ENCODE measurements at places on chromosomes 6 and 20. TPM values are rescaled to one million over a fixed set of nuclear protein-coding genes. Genes with fewer than 3 reads are reported as not detected.

The TREML1 gene
- total RNA-seq, result not detected

The HLA-G gene
- total RNA-seq, result 1.2 TPM

GRCh38 chr6:99603421-99604165, 3.0 kb upstream of the PRDM13 start:
- H3K4me1 ChIP-seq, result peaks cover 19% of the 10 kb centered on the region
- H3K27ac ChIP-seq, result peak overlapping the region; percentile 11
- H3K4me3 ChIP-seq, result peak overlapping the region; percentile 39
- peaks cover 87% of the 10 kb centered on the region for H3K27me3 ChIP-seq
- DNase-seq, result peak; percentile 71

DNA sequence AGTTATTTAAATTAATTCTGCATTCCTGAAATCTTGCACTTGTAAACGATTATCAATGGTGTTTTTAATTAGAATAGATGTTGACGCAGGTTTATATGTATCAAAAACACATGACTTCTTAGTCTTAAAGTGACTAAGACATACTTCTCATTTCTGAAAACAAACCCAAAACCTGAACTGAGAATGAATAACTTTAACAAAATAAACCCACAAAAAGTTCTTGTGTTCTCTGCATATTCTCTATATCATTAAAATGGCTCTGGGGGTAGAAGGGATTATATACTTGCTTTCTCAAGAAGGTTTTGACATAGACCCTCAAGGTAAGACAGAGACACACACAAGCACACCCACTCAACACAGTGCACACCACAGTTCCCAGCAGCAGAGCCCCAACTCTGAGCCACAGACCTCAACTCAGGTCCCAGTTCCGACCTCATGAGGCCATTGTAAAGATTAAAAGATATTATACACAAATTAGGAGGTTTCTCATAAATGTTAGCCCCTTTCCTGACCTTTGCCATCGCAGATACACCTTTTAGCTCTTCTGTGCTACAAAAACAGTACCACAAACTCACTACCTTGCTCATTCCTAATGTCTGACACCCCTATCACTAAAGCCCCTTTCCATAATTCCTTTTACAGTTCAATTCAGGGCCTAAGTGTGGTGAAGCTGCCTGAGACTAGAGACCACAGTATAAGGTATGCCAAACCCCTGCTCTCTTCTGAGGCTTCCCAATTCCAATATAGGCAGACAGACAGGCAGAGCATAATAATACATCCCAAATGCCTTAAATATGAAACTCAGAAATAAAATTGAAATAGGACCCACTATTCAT, 267.8 kb downstream of the PTPRK start:
- no peaks in the 10 kb centered on the region for H3K27me3 ChIP-seq
- no peaks in the 10 kb centered on the region for H3K36me3 ChIP-seq
- no peak overlapping the region for H3K4me3 ChIP-seq
- H3K4me1 ChIP-seq, result peaks cover 10% of the 10 kb centered on the region
- no peak for DNase-seq
- no peak overlapping the region for H3K27ac ChIP-seq

DNA sequence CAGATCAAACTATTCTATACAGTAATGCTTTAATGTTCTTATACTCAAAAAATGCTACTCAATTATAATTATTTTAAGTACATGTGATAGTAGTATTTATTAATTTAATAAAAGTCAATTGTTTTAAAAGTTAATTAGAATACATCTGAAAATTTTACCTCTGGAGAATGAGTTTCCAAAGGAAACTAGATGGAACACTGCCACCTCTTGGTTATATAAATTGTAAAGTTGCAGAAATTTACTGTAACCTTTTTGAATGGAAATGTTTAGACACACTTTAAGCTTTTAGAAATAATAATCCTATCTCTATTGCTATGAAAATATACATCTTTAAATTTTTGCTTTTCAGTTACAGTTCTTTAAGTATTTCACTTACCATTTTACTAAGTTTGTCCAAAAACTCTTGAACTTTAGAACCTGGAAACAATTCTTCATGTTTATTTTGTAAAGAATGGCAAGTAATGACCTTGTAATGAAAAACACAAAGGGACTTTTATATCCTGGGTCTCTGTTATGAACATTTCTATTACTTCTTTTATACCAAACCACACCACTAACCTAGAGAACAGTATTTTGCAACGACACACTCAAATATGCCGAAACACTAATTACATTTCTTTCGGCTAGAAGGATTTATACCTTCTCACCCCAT, 10.9 kb upstream of the BMP5 start:
- H3K4me3 ChIP-seq, result no peak overlapping the region
- H3K36me3 ChIP-seq, result no peaks in the 10 kb centered on the region
- H3K27ac ChIP-seq, result no peak overlapping the region
- peaks cover 1% of the 10 kb centered on the region for H3K27me3 ChIP-seq
- H3K4me1 ChIP-seq, result no peaks in the 10 kb centered on the region

DNA sequence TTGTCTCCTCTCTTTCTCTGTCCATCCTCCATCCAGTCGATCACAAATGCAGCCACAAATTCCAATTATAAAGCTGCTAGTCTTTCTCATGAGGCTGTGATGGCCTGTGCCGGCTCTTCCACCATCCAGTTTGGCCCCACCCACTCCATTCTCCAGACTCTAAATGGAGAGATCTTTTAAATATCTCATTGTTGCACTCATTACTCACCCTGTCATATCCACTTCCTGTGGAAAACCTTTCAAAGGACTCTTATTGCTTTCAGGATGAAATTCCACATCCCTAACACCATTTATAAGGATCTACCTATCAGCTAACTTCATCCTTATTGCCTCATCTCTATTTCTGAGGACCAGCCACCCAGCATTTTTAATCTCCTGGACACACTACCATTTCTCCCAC, 70.6 kb downstream of the NRN1 start:
- H3K36me3 ChIP-seq, result no peaks in the 10 kb centered on the region
- no peak overlapping the region for H3K27ac ChIP-seq
- H3K27me3 ChIP-seq, result peaks cover 35% of the 10 kb centered on the region
- no peak for DNase-seq
- no peak overlapping the region for H3K4me3 ChIP-seq
